HT1080 (cell line): ENCODE measurements at places on chromosomes 5 and 9.

DNA sequence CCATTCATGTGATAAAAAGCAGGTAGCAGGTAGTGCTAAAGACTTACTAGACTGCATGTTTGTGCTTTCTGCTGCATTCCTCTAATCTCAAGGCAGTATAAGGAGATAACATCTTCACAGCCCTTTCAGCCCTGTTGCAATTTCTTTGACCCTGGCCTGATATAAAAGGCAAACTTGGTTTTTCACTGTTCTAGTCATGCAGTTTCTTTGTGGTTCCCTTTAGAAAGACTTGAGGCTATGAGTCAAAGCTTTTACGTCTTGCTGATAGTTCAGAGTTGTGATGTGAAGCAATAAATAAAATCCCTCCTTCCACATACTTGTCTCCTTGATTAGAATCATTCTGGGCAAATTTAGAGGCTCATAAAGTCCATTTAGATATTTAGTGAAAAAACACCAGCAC is 88.6 kb upstream of the CDKN2B start:
- DNase-seq = peak; percentile 34

- DNase-seq = no peak
These were observed 44.2 kb upstream of the PHF2 start for GRCh38 chr9:93532141-93532540.

- no peak for DNase-seq
These were observed 6.6 kb downstream of the ELAVL2 start for GRCh38 chr9:23819403-23819802.

DNA sequence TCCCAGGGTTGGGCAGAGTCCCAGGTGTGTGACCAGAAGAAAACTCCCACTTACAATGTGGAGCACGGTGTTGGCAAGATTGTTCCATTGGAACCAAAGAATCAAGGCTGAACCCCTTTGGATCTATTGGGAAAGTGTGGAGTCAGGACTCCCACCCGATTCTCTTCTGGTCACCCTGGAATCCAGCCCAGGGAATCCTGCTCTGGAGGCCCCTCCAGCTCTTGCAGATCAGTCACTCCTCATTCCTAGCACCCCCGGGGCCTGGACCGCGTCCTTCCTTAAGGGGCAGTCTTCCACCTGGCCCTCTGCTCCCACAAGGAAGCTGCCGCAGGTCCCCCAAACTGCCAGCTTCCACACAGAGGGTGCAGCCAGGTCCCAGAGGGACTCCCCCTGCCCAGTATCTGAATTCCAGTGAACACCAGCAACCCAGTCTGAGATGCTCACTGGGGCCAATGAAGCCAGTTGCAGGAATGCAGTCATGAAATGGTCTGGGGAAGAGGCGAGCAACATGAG is 170.1 kb downstream of the GADD45G start:
- no peak for DNase-seq

DNA sequence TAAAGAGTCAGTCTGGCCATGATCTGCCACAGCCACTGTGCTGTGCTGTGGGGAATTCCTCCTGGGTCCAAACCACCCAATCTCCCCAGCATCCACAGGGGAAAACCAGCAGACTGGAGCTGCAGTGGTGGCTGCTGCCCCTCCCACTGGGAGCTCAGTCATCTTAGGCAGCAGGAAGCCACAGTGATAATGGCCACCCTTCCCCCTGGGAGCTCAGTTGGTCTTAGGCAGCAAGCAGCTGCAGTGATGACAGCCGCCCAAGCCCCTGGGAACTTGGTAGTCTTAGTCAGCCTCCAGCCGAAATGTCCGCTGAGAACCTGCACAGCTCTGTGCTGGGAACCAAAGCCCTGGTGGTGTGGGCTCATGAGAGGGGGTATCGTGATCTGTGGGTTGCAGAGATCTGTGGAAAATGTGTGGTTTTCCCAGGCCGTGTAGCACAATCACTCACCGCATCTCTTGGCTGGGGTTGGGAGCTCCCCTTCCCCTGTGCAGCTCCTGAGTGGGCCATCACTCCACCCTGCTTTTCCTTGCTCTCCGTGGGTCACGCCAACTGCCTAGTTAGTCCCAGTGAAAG is 38.4 kb upstream of the SMIM15 start:
- DNase-seq = peak; percentile 20

GRCh38 chr5:42605490-42605889 is 151.1 kb upstream of the CCDC152 start:
- DNase-seq = no peak

DNA sequence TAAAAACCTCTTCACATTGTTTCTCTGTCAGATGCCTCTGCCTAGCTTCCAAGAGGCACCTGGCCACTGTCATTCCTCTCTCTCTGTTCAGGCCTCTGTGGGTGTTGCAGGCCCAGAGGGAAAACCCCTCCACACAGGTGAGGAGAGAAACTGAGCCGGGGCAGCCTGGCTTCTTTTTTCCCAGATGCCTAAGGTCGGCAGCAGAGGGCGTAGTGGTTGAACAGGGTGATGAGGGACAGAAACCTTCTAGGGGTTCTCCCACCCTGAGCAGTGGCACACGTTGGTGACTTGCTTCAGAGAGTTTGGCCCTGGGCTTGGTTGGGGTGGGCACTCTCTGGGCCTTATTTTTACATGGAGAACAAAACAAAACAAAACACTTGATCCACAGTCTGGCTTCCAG is 12.2 kb downstream of the IL9 start:
- DNase-seq = no peak

DNA sequence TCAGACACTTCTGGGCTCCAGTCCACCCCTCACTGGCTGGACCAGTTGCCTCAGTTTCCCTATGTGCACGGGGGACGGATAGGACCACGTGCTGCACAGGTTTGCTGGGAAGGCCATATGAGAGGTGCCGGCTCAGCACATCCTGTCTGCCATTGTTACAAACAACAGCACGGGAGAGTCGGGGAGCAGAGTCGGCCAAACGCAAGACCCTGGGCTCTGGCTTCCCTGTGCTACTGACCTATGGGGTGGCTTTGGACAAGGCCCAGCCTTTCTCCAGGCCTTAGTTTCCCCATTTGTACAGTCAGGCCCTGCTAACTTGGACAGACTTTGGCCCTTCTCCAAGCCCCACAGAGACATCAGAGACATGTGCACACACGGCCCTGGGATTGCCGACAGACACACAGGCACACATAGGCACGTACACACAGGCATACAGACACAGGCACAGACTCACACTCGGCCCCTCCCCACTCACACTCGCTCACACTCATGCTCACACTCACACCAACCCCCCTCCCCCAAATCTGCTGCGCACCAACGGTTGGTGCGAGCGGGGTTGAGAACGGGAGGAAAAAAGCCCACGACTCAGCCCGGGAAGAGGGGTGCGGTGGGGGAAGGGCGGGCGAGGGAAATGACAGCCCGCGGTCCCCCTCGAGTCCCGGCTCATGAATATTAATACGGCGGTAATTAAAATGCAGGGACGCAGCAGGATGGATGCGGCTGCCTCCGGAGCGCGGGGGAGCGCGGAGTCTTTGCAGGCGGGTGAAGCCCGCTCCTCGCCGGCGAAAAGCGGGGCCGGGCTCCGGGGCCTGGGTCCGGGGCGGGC is 133.0 kb downstream of the C9orf50 start:
- DNase-seq = no peak

DNA sequence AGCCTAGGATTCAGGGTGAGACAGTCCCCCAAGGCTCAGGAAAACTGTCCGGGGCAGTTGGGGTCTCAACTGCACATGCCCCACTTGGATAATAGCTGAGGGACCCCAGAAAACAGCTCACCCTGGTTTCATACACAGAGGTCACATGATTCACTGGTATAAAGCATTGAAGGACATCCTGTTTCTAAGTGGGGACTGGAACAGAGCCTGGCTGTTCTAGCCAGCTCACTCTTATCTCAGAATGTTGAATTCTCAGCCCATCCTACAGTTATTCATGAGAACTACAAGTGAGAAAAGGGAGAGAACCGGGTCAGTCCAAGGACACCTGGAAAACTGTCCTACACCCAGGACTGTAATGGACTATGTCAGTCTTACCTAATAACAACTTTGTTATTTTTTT is 170.9 kb downstream of the FGF1 start:
- DNase-seq = peak; percentile 33

- DNase-seq = no peak
These were observed 53.2 kb downstream of the IPPK start for GRCh38 chr9:92616655-92617111.

DNA sequence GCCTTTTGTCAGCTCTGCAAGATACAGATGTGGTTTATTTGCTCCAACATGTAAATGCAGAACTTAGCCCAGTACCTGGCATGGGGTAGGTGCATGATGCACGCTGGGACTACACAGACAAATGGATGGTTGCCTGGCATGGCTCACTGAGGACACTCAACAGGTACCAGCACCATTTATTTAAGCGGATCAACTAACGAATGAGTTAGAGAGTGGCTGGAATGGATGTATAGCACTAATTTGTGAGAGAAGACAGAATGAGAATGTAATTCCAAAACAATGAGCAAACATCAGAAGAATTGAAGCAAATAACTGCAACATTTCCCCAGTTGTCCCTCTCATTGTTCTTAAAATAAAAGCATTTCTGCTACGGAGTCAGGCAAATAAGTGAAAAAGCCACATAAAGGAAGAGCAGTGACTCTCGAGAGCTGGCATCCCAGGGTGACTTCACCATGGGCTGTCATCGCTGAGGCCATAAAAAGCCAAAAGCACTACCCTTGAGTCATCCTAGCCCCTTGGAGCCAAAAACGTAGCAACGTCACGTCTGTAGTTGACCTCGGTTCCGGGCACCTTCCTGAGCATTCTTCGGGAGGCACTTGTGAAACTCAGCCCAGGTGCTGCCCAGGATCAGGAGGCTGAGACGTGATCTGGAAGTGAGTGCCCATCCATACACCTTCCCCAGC is 290.3 kb downstream of the NSG2 start:
- peak; percentile 39 for DNase-seq

- no peak for DNase-seq
These were observed 10.3 kb downstream of the CNTFR start for GRCh38 chr9:34579104-34579807.

DNA sequence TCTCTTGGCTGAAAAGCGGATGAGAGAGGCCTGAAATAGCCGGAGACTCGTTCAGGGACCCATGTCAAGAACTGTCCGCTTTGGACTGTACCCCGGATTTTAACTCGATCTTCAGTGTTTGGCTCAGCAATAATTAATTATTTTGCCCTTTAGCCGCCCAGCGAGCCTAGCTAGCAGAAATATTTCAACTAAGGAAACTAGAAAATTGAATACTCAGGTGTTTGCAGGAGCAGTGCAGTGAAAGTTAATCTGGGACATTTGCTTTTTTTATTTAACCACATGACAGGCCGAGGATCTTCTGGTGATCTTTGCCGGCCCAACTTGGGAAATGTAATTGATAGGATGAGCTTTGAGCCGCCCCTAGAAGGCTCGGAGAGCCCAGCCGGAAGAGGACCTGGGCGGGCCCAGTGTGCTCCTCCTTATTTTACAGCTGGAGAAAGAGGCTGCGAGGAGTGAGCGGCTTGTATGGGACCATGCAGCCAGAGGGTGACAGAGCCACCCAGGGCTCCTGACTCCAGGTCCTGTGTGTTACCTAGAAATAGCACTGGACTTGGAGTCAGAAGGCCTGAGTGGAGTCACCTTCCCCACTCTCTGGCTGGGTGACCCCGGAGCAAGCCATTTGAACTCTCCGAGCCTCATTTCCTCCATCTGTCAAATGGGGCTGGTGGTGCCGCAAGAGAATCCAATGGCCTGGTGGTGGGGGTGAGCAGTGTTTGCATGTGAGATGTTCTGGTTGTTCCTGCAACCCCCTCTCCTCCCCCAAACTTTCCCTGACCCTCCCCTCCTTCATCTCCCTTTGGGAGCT is 2.4 kb downstream of the PPARGC1B start:
- DNase-seq = no peak

- DNase-seq = no peak
These were observed 29.2 kb upstream of the DNAH5 start for GRCh38 chr5:13973724-13974123.

DNA sequence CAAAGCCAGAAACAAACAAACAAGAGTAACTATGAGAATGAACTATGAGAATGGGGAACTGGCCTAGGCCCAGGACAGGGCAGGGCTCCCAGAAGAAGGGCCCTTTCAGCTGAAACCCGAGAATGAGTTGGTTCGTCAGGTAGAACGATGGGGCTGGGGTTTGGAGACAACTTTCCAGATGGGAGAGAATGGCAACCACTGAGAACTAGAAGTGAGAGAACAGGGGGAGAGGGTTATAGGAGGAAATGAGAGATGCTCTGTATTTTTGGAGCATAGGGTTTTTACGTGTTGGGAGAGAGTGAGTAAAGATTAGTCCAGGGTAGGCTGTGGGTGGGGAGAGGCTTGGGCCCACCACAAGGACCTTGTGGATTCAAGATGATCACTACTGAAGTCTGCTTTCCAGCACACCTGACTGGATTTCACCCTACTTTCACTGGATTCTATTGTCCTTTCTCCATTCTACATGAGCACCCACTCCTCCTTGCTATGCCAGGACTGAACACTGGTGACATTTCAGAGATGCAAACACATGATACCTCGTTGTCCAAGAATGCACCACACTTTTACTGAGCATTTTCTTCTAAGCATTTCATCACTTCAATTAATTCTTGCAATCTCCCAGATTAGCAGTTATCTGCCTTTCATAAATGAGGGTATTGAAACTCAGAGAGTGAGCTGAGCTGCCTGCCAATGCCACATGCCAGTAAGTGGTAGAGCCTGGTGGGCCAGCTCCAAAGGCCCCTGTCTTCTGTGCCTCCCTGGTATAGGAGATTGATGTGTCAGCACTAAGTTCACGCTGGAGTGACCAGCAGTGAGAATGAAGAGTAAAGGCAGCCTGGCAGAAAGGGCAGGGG is 3.2 kb upstream of the TMEM268 start:
- DNase-seq = no peak
